NCI-H748 treated with DMSO at 0.1 percent for 48 hours (cell line): ENCODE measurements at places on chromosomes 4 and X.

GRCh38 chrX:103726477-103726876 is 15.8 kb downstream of the TMEM31 start:
- no peak for DNase-seq

DNA sequence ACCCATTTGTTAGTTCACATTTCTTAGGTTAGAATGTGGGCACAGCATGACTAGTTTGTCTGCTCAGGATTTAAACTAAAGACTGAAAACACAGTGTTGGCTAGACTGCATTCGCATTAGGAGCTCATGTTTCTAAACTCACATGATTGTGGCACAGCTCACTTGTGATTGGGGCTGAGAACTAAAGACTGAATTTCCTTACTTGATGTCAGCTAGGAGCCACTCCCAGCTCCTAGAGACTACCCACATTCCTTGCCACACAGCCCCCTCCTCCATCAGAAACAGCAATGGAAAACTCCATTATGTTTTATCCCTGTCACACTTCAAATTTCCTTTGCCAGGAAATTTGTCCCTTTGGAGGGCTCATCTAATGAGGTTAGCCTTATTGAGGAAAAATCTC is 170.2 kb upstream of the NUDT6 start:
- DNase-seq: no peak

- no peak for DNase-seq
These were observed 127.8 kb downstream of the CRLF2 start for GRCh38 chrX:1084689-1085088.

DNA sequence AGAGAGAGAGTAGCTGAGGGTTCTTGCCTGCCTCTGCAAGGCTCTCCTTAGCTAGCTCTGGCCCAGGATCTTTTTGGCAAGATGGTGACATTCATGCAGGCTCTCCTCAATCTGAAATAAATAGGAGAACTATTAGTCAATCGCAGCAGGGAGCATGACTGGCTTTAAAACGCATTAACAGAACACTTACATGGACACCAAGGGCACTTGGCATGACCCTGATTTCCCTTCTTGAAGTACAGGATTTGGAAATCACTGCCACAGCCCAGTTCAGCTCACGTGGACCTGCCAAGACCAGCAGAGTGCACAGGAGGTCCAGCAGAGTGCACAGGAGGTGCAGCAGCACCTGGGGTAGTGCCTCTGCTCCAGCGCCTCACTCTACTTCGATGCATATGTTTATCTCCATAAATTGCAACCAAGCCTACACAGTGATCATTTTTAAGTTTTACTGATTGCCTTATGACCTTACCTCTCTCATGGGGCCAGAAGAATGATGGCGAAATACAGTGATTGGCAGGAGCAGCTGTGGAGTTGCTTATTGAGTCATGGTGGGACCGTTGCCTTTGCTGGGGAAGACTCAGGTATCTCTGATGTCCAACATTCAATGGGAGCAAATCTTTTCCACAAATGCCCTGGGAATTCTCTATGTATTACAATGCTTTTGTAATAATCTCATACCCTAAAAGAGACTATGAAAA is 122.4 kb downstream of the SYNPO2 start:
- DNase-seq: no peak

DNA sequence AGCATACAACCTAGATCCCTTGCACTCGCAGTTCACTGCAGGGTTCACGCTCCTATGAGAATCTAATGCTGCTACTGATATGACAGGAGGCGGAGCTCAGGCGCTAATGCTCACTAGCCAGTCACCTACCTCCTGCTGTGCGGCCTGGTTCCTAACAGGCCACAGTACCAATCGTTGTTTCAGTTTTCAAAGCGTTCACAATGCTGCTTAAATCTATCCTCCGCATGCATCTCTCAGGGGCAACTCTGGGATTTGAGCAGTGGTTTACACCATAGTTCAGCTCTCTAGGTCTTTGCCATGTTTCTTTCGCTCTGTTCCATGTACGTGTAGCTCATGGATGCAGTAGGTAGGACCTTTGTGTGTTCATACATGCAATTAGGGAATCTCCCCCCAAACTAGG is 47.2 kb downstream of the CLOCK start:
- no peak for DNase-seq

GRCh38 chr4:1010395-1011021 is 918 bp upstream of the FGFRL1 start:
- DNase-seq: no peak

DNA sequence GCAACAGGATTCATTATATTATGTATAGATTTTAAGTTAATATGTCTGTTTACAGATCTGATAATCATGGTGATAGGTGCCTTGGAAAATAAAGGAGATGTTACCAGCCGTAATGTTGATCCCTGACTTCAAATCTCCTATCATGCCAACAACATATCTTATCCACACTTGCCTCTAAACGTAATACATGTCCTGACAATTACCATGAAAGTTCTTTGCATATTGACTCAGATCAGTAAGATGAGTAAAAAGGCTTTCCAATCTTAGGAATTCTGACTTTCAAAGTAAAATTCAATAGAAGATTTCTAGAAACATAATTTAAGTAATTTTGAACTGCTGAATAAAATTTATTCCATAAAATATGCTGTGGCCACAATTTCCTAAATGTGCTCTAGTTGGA is 513.3 kb downstream of the ANKRD50 start:
- DNase-seq: no peak

- no peak for DNase-seq
These were observed 27.9 kb downstream of the CCDC149 start for GRCh38 chr4:24884902-24885301.

GRCh38 chr4:8324640-8325239 is 55.2 kb downstream of the HTRA3 start:
- DNase-seq: no peak

DNA sequence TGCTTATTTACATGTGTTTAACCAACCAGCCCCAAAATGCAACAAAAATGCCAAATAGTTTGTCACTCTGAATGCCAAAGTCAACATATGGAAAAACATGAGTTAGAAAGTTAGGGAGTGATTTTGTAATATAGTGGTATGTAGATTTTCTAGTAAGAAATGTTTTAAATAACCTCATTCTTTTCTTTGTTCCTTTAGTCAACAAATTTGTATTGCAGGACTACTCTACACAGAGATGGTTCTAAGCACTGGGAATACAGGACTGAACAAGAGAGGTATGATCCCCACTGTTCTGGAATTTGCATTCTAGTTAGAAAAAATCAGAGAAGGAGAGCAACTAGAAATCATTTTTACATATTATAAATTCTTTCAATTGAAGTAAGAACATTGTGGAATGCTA is 218.8 kb upstream of the ANXA10 start:
- DNase-seq: no peak

GRCh38 chr4:39043861-39044363 is 11.7 kb upstream of the TMEM156 start:
- no peak for DNase-seq

DNA sequence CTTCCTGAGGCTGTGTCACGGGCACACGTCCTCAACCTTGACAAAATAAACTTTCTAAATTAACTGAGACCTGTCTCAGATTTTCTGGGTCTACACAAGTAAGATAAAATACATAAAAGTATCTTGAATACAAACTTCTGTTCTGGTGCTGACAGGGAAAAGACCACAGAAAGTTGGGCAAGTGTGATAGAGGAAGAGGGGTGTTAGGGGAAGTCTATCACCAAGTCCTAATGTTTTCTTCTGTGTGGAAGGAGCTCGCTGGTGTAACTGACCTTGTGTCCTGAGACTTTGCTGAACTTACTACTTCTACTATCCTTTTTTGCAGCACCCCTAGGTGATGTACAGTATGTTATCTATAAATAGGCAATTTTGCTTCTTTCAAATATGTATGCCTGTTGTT is 97.0 kb upstream of the STIM2 start:
- no peak for DNase-seq

DNA sequence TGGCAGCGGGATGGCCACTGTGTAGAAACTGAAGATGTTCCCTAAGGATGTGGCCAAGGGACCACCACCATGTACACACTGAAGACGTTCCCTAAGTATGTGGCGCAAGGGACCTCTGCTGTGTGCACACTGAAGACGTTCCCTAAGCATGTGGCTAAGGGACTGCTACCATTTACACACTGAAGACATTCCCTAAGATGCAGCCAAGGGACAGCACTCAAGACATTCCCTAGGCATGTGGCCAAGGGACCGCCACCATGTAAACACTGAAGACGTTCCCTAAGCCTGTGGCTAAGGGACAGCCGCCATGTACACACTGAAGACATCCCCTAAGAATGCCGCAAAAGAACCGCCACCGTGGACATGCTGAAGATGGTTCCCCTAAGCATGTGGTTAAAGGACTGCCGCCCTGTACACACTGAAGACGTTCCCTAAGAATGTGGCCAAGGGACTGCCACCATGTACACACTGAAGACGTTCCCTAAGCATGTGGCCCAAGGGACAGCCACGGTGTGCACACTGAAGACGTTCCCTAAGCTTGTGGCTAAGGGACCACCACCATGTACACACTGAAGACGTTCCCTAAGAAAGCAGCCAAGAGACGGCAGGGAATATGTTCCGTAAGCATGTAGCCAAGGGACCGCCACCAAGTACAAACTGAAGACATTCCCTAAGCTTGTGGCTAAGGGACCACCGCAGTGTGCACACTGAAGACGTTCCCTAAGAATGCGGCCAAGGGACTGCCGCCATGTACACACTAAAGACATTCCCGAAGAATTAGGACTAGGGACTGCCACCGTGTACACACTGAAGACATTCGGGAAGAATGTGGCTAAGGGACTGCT is 43.3 kb downstream of the DHRSX start:
- no peak for DNase-seq

DNA sequence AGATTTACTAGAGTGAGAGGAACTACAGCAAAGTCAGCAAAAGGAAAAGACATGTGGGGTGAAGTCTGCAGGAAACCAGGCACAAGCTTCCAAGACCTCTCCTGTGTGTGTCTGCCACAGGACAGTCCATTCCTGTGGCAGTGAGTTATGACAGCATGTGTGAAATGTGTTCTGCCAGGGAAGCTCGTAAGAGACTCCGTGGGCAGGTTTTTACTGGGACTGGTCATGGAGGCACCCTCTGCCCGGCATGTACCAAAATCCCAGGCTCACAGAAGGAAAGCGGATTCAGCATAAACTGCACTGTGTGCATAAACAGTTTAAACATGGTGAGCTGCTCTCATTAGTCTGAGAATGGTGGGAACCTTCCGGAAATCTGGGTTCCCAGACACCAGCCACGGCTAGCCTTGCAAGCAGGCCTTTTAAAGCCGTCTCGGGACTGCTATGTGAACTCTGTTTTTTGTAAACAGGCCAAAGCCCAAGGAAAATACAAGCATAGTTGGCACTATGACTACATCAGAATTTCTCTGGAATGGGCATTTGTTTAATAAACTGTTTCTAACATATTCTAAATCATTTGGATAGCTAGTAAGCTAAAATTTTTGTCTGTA is 288.5 kb downstream of the TENM3 start:
- DNase-seq: no peak

DNA sequence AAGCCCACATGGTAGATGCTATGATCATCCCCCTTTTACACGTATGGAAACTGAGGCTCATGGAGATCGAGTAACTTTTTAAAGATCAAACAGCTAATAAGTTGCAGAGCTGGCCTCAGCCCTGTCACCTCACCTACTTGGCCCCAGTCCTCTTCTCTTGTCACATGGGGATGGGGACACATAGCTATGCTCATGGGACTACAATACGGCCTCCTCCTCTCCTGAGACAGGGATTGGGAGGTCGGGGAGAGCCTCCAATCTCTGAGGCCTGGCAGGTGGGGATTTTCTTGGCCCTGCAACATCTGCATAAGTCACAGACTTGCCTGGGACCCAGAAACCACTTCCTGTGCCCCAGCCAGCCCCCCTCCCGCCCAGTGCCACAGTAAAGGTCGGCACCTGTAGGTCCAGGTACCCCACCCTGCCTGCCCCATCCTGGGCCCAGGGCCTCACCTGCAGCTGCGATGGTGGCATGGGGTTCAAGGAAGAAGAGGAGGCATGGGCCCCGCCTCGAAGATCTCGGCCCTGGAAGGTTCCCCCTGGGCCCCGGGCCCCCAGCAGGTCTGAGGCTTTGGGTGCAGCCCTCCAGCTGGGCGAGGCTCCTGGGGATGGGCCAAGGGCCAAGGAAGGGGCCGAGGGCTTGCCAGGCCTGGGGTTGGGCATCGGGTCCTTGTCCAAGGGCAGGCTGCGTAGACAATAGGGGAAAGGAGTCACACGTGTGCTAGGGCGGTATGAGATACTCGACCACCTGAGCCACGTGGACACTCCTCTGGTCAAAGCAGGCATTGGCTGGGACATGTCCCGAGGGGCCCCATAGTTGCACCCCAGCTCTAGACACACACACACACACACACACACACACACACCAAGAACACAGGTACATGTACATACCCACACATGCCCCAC is 6.4 kb downstream of the FOXP3 start:
- DNase-seq: no peak

DNA sequence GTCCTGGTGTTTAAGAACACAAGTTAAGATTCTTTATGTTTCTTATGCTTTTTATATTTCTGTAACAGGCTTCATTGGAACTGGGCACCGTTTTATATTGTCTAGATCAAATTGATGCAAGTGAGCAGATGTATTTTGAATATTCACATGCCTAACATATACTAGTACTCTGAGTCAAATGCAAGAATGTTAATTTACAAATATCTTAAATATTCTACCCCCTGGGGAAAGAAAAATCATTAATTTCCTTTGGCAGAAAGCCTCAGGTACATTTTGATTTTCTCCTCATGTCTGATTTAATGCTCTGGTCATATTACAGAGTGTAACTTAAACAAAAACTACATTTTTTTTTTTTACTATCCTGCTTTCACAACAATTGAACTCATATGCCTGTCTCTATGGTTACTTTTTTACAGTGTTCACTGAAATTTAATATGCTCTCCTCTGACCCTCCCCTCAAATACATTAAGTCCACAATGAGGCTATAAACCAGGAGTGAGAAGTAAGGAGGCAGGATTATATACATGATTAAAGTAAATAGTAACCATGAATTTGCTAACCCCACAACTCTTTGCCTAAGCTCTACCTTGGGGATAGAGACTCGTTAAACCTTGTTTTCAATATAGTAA is 2.4 kb upstream of the NSUN7 start:
- peak; percentile 46 for DNase-seq

DNA sequence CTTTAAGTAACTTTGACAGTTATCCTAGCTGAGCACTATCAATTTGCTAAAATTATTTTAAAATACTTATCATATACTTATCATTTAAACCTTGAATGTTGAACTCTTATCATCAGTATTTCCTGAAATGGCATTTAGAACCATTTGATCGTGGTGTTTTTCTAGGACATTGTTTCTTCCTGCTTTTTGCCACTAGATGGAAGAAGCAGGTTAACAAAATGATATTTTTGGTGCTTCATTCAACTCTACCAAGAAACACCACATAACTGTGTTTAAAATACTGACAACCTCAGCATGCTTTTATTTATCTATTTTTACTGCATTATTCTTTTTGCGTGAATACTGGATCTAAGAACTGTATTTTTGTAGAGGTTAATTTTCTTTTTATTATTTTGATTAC is 44.6 kb downstream of the C4orf33 start:
- DNase-seq: no peak
